ENCODE measurements at places on chromosomes 6 and 20. TPM values are rescaled to one million over a fixed set of nuclear protein-coding genes. Genes with fewer than 3 reads are reported as not detected.

Gene OR2J3
- not detected for total RNA-seq

Gene IDH3B
- 65.0 TPM for total RNA-seq

Gene ZNF311
- 1.5 TPM for total RNA-seq

DNA sequence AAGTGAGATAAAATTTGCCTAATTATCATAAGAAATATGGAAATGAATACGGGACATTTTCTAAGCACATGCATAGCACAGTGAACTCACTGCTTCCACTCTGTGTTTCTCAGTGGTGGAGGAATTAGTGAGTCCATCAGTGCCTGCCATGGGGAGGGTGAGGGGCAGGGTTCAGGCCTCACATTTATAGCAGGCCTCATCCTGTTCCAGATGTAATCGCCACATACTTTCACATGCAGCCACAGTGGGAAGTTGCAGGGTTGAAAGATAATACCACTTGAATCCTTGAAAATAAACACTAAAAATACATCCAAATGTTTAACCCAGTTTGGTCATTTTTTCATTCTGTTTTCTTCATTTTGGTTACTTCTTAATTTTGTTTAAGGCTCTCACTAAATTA, 29.9 kb upstream of the ANKEF1 start:
- DNase-seq: no peak

DNA sequence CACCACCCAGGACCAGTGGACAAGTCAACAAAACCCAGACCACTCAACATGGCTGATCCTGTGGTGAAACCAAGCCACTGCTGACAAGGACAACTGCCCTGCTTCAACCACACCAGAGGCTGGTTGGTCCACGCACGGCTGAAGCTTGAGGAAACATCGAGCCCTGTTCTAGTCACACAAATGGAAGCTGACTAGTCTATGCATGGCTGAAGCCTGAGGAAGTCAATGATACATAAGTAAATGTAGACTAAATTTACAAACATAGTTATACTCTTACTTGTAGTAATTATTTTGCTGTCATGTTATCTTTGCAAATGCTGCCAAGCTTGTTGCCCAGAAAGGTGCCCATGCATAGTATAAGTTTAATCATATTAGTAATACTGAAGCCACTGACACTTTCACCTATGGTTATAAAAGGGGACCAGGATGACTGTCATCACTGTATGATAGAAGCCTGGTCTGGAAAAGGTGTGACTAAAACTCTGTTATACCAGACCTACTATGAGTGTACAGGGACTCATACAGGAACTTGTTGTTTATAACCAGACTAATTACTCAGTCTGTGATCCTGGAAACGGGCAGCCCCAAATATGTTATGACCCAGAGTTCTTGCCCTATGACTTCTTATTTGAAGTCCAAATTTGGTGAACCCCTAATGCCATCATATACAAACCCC, 5.6 kb downstream of the IL22RA2 start:
- no peak for DNase-seq

DNA sequence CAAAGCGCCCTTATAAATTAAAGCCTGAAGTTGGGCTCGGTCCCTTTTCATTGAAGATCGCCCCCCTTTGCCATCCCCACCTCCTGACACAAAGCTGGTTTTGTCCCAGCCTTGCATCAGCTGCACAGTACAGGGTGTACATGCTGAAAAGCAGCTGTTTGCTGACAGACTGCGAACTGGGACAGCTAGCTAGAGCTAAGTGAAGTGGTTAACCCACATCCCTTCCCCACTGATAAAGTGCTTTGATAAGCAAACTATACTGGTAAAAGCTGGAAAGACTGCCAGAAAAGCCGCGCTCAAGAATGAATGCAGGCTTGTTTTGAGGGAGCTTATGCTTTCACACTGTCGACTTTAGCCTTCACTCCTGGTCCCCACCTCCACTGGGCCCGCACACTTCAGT, 207.3 kb downstream of the GMDS start:
- DNase-seq: no peak

DNA sequence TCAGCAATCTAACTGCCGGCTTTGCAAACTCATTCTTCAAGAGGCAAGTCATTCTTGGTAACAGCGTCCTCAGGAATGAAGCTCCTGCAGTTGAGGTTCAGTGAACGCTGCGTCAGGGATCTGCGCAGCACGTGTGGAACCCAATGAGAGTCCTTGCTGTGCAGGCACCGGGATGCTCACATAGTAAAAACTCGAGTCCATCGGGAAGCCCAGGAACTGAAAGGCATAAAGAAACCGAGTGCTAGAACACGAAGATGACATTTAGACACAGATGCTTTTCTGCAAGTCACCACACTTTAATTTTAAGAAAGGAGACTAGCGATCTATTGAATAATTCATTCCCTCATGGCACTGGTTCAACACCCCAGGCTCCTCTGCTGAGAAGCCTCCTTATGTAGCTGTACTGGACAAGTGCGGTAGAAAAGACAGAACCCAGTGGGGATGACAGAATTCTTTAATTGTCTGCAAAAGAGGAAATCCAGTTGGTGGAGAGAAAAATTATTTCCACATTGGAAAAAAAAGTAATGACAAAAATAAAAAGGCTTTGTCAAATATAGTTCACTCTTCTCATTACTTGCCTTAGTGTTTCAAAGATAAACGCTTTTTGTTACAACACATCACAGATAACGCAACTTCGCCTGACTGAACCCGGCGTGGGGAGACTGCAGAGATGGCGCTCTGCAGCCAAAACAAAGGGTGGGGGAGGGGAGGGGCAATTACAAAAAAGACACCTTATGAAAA, 1.9 kb upstream of the AFDN start:
- peak; percentile 19 for DNase-seq

GRCh38 chr6:5968817-5969734, 37.6 kb downstream of the NRN1 start:
- no peak for DNase-seq

- DNase-seq: no peak
These were observed 310.9 kb upstream of the AGPAT4 start for GRCh38 chr6:161584621-161585340.

DNA sequence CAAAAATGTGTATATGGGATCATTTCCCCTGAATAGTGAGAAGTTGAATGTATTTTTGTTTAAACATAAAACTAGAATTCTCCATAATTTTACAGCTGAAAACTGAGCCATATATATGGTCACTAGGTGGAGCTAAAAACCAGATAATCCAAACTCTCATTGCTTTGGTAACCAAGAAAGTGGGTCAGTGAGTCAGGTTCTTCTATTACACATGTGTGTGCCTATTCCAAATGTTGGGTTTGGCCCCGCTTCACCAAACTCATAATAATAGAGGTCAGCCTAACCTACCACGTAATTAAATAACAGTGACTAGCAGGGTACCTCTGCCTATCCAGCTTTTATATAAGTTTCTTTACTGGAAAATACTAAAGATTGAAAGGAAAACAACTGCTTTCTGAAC, 19.3 kb upstream of the RNGTT start:
- peak; percentile 57 for DNase-seq

DNA sequence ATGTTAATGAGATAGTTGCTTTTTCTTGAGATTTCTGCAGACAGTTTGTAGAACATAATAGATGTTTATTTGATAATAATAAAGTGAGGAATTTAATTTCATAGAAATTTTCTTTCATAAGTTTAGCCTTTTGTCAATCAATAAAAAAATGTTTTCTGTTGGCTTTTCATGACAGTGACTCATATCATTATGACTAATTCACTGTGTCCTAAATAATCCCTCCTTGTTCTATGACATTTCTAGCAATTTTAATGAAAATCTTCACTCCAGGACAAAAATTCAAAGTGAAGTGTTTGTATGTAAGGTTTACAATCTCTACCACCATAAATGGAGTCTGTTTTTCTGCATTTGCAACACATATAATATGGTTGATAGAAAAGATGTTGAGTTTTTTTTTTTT, 109.9 kb downstream of the UTRN start:
- no peak for DNase-seq

DNA sequence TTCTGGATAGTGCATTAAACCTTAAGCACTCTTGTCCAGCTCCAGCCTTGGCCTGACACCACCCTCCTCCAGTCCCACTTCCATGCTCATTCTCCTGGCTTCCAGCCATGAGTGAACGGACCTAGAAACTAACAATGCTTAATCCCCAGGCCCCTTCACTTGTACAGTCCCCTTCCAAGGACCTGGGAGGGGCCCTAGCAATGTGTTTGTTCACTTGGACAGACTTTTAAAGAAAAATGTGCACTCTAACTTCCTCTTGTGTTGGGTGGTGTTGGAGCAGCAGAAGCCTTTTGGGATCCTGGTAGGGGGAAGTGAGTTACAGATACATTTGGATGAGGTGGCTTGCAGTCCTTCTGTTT, 48.9 kb upstream of the CCN6 start:
- DNase-seq: peak; percentile 90

GRCh38 chr20:46683939-46684750, 5.1 kb downstream of the TP53RK start:
- DNase-seq: peak; percentile 47

DNA sequence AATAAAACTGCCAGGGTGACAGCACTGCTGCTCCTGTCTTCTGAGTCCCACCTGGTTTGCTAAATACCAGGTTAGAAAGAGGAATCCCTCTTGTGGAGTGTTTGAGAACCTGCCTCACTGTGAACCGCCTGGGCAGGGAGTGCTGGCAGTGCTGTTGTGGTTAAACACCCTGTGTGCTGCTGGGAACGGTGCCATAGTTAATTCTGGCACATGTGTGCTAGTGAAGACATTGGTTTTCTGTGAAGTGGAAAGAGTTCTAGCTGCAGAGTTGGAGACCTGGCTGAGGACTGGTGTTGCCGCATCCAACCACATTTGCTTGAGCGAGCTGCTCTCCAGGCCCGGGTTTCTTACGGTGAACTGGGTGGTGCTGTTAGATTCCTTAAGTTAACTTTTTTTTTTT, 72.7 kb downstream of the IGF2R start:
- DNase-seq: no peak

DNA sequence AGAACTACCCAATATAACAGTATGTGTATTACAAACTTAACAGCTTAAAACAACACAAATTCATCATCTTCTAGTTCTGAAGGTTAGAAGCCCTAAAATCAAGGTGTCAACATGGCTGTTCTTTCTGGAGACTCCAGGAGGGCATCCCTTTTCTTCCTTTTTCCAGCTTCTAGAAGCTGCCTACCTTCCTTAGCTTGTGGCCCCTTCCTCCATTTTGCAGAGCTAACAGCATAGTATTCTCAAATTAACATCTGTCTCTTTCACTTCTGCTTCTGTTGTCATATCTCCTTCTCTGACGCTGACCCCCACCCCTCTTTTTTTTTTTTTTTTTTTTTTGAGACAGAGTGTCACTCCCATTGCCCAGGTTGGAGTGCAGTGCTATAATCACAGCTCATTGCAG, 52.8 kb upstream of the AKIRIN2 start:
- DNase-seq: no peak

DNA sequence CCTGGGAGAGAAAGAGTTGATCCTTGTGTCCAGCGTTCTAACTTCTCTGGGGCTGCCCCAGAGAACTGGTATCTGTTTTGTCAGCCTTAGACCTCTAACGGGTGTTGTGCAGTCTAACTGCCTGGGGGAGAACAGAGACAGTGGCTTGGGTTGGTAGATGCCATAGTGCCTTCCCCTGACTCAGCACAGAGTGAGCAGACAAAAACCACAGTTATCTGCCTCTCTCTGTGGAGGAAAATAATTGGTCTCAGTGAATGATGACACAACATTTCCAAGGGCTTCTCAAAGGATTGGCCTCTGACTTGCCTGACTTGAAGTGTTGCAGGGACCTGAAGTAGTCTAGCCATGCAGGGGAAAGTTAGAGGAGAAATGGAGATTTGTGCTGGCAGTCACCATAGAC, 226.2 kb upstream of the MAN1A1 start:
- DNase-seq: no peak

DNA sequence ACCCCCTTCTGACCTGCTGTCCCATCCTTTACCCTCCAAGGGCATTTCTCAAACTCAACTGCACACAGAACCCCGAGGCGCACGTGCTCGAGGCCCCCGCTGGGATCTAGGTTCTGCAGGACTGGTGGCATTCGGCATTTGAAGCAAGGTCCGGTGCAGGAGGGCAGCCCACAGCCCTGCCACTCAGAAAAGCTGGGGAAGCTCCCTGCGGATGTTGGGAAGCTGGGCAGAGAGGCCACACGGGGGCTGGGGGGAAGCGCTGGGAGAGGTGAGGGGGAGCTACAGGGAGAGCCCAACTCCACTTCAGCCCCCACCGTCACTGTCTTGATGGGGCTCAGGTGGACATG, 51.2 kb upstream of the SLCO4A1 start:
- no peak for DNase-seq
